ENCODE measurements at places on chromosomes 12 and 14.

- no peak for DNase-seq
These were observed 98.0 kb downstream of the IRF2BPL start for GRCh38 chr14:76930549-76930948.

DNA sequence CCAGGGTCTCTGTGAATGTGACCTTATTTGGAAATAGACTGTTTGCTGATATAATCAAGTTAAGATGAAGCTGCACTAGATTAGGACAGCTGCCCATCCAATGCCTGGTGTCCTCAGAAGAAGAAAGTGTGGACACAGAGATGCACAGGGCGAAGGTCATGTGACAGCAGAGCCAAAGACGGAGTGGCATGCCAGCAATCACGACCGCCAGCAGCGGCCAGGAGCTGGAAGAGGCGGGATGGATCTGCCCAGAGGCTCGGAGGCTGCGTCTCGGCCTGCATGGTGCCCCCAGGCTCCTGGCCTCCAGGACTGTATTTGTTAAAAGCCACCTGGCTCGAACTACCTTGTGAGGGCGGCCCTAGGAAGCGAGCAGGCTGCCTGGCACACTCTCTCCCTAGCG is 76.5 kb downstream of the RFLNA start:
- DNase-seq = no peak

GRCh38 chr14:97029800-97030199 is 232.6 kb downstream of the VRK1 start:
- no peak for DNase-seq

DNA sequence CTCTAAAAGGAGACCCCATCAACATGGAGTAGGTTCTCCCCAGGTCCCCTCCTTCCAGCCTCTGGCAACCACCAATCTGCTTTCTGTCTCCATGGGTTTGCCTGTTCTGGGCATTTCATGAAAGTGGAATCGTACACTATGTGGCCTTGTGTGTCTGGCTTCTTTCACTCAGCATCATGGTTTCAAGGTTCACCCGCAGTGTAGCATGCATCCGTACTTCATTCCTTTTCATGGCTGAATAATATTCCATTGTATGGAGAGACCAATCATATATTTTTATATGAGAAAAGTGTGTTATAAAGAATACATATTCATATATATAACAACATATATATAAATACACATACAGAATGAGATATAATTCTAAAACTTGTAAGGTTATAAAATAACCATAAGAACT is 19.8 kb downstream of the NCOR2 start:
- no peak for DNase-seq

- peak; percentile 73 for DNase-seq
These were observed 41.4 kb downstream of the BORCS5 start for GRCh38 chr12:12398026-12398859.

DNA sequence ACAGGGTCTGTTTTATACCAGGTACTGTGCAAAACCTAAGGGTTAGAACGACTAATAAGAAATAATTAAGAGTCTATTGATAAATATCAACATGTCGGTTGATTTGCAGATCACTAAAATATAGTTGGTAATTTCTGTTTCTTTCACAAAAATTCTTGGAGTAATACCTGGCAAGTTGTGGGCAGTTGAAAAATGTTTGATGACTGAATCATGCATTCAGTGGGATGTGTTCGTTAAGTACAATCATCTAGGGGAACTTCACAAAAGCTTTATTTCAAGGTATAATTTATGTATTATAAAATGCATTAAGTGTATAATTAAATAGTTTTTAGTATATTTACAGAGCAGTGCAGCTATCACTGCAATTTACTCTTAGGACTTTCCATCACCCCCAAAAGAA is 120.0 kb downstream of the KCNA5 start:
- peak; percentile 43 for DNase-seq

- DNase-seq = no peak
These were observed 35.8 kb downstream of the USP15 start for GRCh38 chr12:62296001-62296400.

GRCh38 chr14:65943916-65944410 is 531.4 kb downstream of the FUT8 start:
- DNase-seq = peak; percentile 8

GRCh38 chr12:66066137-66066928 is 64.2 kb downstream of the LLPH start:
- peak; percentile 81 for DNase-seq

GRCh38 chr12:31369712-31370521 is 44.0 kb upstream of the SINHCAF start:
- DNase-seq = no peak

- DNase-seq = peak; percentile 4
These were observed 12.3 kb upstream of the GPRC5D start for GRCh38 chr12:12964255-12964654.

GRCh38 chr14:34501004-34501580 is 38.4 kb downstream of the EAPP start:
- no peak for DNase-seq

DNA sequence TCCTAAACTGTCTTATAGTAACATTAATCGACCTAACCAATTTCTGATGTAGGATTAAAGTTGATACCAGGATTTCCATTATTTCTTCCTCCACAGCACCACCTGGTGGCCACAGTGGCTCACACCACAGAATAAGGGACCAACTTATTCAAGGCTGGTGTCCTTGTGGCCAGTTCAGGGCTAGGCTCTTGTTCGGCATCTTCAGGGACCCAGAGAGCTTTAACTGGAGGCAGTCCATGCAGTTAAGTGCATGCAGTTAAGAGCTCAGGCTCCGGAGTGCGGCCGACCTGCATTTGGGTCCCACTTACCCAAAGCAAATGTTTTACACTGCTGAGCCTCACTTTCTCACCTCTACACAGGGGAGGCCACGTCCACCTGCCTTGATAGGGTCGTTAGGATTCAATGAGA is 42.0 kb upstream of the GPR68 start:
- DNase-seq = peak; percentile 73

DNA sequence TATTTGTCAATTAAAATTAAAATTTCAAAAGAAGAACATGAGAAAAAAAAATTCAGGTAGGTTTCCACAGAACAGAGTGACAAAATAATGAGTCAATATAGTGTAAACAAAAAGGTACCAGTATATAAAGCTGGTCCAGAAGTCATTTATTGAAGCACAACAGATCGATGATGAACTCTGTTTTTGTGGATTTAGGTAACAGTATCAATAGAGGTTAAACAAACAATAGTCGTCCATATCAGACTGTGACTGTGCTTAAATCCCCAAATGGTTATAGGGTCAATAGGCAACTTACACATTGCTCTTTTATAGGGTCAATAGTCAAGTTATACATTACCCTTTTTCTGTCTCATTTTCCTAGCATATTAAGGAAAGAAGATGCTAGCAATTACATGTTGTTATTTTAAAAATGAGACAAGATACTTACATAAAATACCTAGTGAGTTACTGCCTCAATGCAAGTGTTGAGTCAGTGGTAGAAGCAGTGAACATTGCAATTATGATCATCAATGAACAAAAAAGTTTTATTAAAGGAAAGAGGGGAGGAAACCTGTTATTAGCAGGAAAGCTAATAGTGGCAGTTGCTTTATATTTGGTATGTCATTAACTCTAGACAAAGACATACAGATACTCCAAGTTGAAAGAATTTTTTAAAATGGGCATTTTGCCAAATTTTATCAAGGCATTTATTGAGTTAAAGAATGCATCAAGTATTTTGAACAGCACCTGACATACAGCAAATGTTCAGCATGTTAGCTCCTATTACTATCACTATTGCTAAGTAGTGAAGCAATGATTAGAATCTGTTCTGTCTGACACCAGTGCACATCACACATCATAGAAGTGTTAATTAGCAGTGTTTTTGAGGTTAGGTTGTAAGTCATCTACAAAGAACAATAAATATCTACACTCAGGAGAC is 102.9 kb downstream of the CCER1 start:
- no peak for DNase-seq

DNA sequence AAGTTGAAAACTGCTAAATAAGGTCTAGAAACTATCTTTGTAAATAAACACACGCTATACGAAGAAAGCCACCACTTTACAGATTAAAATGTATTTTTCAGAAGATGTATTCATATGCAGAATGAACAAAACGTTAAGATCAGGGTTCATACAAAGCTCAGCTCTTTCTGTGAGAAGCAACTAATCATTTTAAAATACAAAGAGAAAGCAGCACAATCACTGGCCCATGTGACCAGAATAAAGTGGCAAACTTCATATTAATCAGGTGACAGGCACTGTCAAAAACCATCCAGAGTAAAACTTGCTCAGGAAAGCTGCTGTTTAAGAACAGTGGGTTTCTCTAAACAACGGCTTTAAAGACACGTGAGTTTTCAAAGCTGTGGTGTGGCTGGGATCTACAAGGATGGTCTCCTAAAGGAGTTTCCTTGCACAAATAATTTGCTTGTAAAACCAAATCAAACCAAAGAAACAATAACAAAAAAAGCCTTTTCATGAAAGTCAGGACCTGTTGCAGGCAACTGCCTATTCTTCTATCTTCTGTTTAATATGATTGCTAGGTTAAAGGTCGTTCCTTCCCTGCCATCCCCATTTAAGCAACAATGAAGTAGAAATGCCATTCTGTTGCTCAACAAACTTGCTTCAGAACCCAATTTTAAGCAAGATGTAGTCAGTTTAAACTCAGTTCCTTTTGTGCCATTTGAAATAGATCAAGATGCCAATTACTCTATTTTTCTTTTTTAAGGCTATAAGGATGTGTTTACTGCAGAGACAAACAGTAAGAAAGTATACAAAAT is 22.3 kb downstream of the SEL1L start:
- no peak for DNase-seq

DNA sequence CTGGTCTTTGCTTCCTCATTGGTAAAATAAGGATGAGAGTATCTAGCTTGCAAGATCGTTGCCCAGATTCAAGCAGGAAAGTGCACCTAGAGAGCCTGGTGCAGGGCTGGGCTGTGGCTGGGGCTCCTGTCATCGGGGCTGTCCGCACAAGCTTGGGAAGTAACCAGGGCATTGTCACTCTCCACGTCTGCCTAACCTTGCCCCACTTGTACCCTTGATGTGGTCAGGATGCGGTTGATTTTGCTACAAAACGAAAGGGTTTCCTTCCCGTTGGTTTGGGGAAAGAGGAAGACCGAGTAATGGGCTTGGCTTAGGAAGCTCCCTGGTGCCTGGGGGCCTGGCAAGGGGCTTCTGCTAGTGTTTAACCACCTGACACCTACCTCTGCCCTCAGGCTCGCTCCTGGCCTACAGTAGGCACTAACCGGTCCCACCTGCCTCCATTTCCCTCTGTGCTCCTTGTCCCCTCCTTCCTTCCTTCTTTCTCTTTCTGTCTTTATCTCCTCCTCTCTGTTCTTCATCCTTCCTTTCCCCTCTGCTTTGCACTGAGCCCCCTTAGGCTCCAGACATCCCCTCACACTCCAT is 21.8 kb downstream of the MVK start:
- DNase-seq = no peak

- DNase-seq = peak; percentile 38
These were observed 1004.2 kb downstream of the TMEM121 start for GRCh38 chr14:106530423-106531107.

- peak; percentile 21 for DNase-seq
These were observed 51.3 kb upstream of the PLBD1 start for GRCh38 chr12:14618983-14619382.

DNA sequence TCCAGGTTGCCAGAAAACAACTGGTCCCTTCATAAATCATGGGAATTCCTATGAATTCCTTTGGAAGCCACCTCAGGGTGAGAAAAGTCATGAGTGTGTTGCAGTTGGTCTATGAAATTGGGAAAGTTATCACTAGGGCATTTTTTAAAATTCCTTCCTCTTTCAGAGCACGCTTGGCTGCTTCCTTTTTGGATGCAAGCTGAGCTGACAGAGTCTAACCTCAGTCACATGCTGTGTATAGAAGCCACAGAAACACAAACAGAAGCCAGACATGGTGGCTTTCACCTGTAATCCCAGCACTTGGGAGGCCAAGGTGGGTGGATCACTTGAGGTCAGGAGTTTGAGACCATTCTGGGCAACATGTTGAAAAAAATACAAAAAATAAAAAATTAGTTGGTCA is 21.7 kb upstream of the HELB start:
- no peak for DNase-seq

- no peak for DNase-seq
These were observed 11.5 kb downstream of the RIMKLB start for GRCh38 chr12:8709124-8709830.

DNA sequence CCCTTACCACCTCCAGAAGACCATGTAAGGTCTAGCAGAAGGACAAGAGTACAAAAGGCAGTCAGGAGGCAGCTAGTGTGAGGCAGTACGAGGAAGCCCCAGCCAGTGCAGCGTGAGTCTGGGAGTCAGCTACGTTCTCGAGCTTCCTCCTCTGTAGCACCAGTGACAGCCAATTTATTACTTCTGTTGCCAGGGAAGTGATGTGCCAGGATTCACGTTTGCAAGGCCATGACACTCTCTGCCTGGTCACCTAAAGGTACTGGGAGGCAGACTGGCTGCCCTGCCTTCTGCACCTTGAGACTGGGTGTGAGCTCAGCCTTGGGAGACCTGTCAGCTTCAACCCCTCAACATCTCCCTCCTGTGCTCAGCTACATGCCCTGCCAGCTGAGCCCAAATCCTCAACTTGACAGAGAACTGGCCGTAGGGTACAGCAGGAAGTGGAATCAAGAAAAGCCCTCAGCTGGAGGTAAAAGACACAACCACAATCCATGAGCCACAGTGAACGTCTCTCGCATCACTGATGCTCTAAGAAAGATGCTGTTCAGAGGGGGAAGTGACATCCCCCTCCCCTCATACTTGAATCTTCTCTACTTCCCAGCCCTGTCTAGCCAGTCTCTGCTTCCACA is 182.5 kb upstream of the RGS6 start:
- peak; percentile 11 for DNase-seq

DNA sequence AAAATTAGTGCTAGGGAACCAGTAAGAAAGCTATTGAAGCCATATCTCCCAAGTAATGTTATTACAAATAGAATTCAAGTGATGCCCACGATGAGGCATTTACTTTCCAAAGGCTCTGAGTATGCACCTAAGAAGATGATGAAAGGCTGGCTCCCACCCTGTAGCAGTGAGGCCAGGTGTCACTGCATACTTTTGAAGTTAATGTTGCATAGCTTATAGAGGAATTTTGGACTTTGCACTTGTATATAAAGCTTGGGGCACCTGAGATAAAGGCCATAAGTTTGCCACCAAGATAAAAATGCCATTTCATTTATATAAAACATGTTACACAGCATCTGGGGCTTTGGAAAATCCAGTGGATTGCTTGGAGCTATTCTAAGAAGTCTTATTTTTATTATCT is 96.2 kb downstream of the PTPRB start:
- no peak for DNase-seq

DNA sequence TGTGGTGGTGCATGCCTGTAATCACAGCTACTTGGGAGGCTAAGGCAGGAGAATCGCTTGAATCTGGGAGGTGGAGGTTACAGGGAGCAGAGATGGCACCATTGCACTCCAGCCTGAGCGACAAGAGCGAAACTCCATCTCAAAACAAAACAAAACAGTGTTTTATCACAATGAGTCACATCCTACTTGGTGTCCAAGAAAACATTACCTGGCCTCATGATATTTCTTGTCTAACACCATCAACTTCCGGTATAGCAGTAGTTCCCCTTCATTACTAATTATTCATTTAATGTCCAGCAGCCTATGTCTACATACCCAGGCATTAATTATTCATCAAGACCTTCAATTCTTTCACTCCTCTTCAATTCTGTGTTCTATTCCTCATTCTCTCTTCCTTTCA is 115.5 kb downstream of the CCDC59 start:
- peak; percentile 38 for DNase-seq

GRCh38 chr12:78414071-78414470 is 450.5 kb upstream of the SYT1 start:
- no peak for DNase-seq

- no peak for DNase-seq
These were observed 77.3 kb downstream of the IRF2BPL start for GRCh38 chr14:76951166-76951565.

GRCh38 chr12:2372735-2373134 is 319.9 kb downstream of the CACNA1C start:
- no peak for DNase-seq

GRCh38 chr12:80406253-80406652 is 37.8 kb upstream of the PTPRQ start:
- no peak for DNase-seq

Data from HT1080 (cell line).